AG04449 (cell line): ENCODE measurements at places on chromosomes 1 and 21.

GRCh38 chr1:185287451-185287850 is 29.6 kb downstream of the IVNS1ABP start:
- no peak for DNase-seq

DNA sequence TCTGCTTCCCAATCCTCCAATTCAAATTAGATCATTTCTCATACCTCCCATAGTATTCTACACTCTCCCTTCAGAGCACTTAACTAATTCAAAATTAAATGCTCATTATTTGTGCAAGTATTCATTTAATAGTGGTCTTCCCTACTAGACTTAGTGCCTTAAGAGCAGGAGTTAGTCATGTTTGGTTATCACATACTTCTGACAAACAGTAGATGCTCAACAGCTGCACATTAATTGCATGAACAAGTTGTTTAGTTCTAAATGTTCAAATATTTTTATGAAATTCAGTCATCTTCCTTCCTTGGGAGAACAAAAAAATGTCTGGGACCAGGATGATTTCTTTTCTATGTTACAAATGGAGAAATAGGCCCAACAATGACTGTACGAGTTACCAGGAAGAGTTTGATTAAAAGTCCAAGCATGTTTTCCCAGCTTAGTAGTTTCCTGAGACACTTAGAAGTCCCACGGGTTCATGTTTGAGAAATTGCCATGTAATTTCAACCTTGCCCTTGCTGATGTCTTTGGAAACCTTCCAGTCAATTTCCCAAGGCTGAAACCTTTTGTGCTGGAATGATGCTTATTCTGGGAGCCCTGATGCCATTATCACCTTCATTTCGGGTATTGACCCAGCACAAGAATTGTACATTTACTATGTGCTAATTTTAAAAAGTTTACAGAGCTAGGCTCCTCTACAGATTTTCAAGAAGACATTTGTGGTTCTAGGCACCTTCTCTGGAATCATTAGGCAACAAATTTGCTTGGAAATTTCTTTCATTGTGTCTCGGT is 437.9 kb upstream of the PLXNA2 start:
- DNase-seq: no peak

- DNase-seq: peak; percentile 46
Observed at GRCh38 chr21:17828223-17828622, 9.1 kb upstream of the C21orf91 start.

DNA sequence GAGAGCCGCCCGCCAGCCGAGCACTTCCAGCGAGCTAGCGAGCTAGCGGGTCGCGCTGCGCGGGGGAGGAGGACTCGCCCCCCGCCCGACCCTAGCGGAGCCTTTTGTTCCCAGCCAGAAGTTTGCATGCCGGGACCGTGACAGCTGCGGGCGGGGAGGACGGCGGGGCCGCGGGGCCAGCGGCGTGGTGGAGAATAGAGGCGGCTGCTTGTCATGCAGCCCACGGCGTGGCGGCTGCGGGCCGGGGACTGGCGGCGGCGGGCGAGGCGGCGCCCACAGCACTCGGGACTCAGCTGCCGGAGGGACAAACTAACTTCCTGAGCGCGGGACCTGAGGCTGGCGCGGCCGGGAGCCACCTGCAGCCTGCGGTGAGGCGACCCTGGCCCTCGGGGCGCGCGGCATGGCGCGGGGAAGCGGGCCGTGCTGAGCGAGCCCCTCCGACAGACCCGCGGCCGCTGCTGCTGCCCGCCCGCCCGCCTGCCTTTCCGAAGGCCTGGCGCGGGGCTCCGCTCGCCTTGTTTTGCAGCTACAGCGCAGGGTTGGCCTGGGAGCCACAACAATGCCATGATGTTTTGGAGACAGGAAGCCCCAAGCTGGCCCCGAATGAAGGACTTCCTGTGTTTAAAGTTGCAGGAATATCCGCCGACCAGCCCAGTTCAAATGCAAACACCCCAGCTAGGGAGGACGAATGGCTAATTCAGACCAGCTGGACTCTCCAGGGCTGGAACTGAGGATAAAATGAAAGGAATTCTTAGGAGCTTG is 82.2 kb upstream of the BMP8A start:
- no peak for DNase-seq

- DNase-seq: no peak
Observed at GRCh38 chr1:206955476-206956451, 9.5 kb upstream of the PIGR start.

GRCh38 chr1:167899253-167899681 is 14.7 kb downstream of the ADCY10 start:
- DNase-seq: no peak

DNA sequence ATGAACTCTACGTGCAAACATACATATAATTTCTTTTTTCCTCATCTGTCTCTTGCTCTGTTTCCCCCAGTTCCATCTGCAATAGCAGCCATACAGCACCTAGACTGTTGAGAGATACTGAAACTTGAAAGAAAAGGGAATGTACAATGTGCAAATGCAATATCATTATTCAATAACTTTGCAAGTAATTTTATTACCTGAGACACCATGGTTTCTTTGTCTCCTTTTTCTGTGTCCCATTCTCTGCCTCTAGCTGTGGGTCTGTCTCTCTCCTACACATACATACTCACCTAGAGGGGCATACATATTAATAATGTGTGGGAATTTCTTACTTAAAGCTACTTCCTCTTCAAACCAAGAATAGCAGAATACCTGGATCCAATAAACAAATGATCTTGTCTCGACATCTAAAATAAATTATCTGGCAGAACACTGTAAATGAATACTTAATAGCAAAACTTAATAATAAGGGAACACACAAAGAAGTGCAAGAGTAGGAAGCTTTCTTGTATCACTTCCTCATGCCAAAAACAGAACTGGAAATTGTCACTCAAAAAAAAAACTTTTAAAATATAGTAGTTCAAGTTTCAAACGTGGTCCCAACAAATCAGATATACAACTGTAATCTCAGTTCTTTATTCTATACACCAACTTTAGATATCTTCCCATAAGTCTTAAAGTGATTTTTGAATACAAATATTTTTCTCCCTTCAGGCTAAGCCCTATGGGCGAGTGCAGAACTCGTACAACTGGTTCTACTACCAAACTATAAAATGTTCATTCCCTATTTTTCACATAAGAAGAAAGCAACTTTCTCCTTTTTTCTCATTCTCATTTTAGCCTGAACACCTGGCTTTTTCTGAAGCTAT is 194.6 kb downstream of the NRIP1 start:
- no peak for DNase-seq

GRCh38 chr1:201511396-201511940 is 4.5 kb upstream of the CSRP1 start:
- DNase-seq: no peak

DNA sequence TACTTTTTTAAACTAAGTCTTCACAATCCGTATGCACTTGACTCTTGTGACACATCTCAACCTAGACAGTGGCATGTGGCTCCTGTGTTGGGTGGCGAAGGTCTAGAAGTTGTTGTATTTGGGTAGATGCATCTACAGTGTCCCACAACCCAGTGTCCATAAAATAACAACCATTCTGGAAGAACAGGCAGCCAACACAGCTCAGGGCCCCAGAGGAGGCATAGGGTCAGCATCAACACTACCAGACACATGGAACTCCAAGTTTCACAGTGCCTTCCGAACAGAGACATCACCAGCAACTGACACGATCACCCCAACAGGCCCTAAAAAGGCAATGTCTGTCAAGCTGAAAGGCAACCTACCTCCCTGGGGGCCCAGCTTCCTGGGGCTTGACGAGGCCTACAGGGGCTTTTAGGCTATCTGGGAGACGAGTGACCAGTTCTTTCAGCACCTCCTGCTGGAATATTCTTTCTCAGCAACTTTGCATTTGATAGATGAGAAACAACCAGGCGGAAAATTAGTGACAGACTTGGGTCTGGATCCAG is 5.6 kb downstream of the SH3BP5L start:
- no peak for DNase-seq

DNA sequence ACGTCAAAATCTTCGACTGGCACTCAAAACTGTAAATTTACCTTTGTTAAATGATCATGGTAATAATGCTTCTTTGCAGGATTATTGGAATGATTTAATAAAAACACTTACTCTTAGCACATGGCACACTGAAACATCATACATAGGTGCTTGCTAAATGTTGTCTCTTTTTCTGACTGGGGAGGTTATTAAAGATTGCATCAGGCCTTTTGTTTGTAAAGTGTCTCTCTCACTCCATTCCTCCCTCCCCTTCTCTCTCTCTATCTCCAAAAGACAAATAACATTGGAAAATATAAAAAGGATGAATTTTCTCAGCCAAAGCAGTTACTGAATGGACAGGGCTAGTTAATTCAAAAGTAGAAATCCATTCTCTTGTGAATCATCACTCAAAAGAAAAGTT is 404.2 kb downstream of the DPYD start:
- no peak for DNase-seq

DNA sequence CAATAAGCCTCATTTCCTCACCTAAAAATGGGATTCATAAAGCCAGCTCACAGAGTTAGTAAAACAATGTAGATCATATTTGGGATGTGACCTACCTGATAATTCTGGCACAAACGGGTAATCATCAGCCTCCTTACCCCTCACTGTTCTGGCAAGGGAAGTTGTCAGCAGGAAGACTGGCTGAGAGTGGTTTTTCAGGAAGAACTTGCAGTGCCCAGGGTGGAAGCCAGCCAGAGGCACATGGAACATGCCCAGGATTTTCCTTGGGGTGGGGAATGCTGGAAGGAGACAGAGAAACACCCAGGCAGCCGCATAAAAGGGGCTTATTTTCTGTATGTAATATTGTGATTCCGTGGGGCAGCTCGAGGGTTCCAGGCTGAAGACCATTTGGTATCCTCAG is 7.7 kb upstream of the SLC5A9 start:
- DNase-seq: no peak

DNA sequence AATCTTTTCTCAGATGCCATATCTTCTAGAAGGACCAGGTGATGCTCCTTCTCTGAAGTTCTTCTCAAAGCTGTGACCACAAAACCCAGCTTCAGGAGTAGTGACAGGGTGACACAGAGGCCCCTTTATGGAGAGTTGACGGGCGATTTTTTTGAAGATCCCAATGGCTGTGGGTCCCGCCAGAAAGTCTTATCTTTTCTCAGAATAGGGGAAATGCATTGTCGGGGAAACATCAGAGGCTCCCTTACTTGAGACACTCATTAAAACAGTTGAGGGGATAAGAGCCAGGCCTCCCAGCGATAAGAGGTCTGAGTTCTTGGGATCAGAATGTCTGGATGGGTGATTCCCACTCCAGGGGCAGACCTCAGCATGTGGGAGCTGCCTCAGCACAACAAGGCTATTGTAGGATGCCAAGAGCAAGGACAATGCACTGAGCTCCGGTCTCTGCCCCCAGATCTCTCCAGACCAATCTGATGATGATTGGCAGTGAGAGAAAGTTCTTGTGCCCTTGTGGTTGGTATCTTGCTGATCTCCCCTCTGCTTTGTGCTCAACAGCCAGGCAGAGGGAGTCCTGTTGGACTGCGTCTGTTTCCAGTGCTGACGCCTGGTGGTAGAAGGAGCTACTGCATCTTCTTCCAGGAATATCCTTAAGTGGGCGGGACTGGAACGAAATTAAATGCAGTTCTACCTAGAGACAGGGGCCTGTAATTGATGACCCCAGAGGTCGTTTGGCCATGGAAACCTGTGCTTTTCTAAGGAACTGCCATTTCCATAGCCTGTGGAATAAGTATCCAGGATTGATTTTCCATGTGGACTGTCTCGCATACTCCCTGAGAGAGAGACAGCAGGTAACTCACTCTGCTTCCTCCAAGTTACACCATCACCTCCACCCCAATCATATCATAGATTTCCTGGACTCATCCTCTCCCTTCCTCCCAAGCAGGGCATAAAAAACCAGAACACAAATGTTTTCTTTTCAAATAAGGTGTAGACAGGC is 6.8 kb upstream of the ACKR1 start:
- DNase-seq: peak; percentile 12

- DNase-seq: no peak
Observed at GRCh38 chr1:60034999-60035398, 38.6 kb downstream of the C1orf87 start.

DNA sequence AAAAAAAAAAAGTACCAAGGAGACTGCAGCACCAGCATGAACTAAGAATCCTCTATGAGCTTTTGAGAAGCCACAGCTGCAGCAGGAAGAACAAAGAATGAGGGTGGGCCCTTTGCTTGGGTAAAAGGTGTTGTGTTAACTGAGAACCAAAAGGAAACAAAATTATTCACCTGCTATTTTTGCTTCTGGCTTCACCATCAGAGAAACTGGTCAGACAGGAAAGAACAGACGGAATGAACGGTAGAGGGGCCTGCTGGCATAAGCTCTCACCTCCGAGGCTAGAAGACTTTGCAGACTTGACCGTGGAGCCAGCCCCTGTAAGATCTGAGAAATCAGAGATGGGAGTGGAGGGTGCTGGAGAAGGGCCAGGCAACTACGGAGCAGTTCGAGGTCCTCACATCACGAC is 27.6 kb downstream of the IL10RB start:
- no peak for DNase-seq

GRCh38 chr1:43430831-43431230 is 22.9 kb downstream of the HYI start:
- no peak for DNase-seq

DNA sequence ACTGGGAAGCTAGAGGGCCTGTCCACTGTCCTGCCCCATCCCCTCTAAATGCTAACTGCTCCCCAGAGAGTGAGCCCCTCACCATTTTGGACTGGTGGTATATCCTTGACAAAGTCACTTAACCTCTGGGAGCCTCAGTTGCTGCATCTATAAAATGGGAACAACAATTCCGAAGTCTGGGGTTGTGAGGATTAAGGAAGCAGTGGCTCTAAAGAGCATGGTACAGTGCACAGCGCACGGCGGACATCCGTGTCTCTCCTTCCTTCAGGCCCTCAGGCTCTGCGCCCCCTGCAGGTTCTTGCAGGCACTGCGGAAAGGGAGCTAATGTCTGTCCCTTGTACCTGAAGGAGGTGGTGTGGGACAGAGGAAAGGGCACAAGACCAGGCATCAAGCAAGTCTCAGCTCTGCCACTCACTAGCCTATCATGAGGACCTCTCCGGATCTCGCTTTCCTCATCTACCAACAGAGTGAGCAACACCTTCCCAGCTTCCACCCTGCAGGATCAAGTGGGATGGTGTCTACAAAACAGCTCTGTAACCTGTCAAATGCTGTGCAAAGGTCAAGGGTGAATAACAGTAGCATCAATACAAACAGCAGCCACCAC is 20.1 kb downstream of the ECE1 start:
- no peak for DNase-seq

DNA sequence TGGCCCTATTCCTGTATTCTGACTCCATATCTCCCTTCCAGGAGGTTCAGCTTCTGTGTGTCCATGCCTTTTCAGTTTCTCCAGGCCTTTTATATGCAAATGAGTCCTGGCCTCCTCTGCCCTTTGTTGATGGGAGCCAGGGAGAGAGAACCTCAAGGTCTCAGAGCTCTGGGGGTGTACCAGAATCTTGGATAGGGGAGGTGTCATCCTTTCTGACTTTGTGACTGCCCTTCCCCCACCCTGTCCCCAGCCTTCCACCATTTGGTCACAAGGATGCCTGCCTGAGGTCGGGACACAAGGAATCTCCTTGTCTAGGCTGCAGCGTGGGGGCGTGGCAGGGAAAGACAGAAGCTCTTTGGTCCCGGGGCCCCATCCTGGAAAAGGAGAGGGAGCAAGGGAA is 18.6 kb downstream of the LURAP1 start:
- no peak for DNase-seq
